CD4-positive, alpha-beta T cell treated with Interleukin-15 for 4 hours (primary cell): ENCODE measurements at places on chromosomes 7 and 10.

DNA sequence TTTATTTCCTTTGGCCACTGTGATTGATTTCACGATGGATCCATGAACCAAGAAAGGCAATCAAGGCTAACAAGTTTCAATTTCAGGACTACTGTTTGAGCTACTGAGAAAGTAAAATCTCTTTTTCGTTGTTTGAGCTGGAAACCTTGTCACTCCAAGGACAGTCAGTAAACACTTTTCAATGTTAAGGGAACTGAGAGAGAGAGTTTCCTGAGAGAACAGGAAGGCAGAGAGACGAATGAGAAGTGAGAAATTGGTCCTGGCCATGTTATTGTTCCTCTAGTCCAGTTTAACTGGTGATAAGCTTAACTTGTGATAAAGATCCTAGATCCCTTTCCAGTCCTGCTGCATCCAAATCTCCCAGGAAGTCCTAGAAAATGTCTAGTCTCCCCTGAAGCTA lies 909 bp upstream of the AKR1D1 start:
- no peak for DNase-seq

DNA sequence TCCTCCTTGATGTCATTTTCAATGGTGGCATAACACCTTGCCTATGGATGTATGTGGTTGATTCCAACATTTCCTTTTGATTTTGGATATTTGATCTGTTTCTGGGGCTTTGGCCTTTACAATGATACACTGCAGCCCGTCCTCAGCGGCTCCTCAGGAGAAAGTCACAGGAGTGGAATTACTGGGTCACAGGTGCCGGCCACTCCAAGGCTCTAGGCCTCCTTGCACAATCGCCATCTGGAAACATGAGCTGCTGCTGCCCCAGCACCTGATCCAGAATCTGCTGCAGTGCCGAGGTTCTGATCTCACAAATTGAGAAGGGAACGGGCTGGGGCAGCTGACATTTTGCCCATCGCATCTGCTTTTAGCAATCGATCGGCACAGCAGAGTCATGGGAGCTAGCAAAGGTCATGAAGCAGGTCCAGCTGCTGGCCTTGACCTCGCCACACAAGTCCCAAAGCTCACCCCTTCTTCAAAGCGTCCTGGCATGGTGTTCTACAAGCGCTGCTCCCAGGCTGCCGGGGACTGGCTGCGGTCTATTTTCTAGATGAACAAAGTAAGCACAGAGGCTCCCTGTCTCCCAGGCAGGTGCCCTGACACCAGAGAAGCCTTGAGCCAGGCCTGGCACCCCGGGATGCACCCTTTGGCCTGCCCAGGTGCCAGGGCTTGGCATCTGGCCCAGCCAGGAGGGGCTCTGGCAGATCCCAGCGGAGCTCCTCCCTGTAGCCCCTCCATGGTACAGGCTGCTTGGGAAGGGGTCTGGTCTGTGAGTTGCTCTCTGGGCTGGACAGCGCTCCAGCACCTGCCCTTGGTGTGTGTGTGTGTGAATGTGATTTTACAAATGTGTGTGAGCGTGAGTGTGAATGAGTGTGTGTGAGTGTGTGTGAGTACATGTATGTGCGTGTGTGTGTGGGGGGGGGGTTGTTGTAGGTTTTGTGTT lies 201.8 kb downstream of the GLRX3 start:
- DNase-seq = no peak

GRCh38 chr10:60246382-60246781 lies 143.3 kb downstream of the ANK3 start:
- DNase-seq = no peak

DNA sequence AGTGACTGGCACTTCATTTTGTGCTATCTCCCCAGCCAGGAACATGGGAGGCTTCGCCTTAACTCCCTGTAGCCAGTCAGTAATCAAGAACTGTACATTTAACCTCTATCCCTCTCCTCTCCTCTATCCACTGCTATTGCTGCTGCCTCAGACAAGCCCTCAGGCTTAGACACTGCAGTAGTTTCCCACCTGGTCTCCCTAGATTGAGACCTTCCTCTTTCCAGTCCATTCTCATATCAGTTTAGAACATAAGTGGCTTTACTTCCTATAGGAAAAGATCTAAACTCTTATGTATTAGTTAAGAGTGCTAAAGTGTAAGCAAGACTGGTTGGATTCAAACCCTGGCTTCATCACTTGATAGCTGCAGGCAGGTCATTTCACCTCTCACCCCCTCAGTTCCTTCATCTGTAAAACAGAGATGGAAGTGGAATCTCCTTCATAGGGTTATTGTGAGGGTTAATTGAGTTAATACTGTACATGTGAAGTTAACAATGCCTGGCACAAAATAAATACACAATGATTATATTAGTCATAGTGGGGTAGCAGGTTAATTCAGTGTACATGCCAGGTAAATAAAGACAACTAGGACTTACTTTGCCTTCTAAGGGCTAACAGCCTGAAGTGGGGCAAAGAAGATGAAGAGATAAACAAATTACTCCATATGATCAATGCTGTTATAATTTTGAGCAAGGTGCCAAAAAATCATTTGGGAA lies 76.1 kb downstream of the ZNF277 start:
- DNase-seq = no peak
